ENCODE measurements at places on chromosomes 2 and 18.

- no peak for DNase-seq
These were observed 205.7 kb downstream of the CYP26B1 start for GRCh38 chr2:71941726-71942525.

- DNase-seq: no peak
These were observed 358.9 kb downstream of the HRH4 start for GRCh38 chr18:24819141-24819890.

DNA sequence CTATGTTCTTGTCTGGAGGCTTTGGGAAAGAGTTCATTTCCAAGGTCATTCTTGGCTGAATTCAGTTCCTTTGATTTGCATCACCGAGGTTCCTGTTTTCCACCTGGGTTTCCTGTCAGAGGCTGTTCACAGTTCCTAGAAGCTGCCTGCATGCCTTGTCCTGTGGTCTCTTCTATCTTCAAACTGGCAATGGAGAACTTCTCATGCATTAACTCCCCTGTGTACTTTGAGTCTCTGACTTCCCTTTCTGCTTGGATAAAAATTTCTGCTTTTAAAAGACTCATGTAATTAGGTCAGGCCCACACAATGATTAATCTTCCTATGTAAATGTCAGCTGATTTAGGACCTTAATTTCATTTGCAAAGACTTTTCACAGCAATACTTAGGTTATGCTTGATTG lies 499.3 kb upstream of the FANCL start:
- no peak for DNase-seq

GRCh38 chr2:145751629-145752028 lies 1231.7 kb upstream of the ZEB2 start:
- no peak for DNase-seq

- DNase-seq: no peak
These were observed 22.8 kb downstream of the ASB18 start for GRCh38 chr2:236241181-236242056.

DNA sequence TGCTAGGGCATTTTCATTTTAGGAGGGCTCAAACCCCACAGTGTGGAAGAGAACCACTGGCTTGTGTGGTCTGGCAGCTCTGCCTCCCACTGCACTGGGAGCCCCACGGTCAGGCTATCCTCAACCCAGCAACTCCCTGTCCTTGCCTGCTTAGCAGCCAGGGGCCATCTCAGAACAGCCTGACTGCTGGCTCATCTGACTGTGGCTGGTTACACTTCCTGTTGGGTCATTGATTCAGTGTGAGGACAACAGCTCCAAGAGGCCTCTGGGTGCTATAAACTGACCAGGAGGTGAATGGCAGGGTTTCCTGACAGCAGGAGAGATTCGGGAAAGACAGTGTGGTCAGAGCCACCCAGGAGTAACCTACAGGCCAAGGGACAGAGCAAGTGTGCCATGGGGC lies 40.1 kb downstream of the AMER3 start:
- DNase-seq: no peak

DNA sequence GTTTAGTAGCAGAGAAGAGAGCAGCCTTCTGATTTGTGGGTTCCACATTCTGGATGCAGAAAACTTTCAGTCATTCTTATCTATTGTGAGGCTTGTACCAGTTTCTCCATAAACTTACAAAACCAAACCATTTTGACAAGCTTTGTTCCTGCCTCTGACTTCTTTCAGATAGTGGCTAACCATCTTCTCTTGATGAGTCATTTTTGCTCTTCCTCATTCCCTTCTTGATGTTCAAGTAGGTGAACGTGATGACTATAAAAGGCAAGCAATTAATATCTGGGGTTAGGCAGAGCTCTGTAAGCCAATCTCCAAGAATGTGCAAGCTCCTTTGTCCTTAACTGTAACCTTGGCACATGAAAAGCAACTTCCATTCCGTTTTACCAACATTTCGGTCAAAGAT lies 2083.1 kb upstream of the PIK3C3 start:
- no peak for DNase-seq

- no peak for DNase-seq
These were observed 120.5 kb downstream of the AGAP1 start for GRCh38 chr2:235614176-235614860.

All from stimulated activated CD8-positive, alpha-beta memory T cell treated with anti-CD3 and anti-CD28 coated beads, Interleukin-7, amount 100 ng/mL, for 1 hour (primary cell).